ENCODE measurements at places on chromosomes 1 and 21.

GRCh38 chr1:88399690-88400089 is 284.4 kb upstream of the PKN2 start:
- DNase-seq: no peak

DNA sequence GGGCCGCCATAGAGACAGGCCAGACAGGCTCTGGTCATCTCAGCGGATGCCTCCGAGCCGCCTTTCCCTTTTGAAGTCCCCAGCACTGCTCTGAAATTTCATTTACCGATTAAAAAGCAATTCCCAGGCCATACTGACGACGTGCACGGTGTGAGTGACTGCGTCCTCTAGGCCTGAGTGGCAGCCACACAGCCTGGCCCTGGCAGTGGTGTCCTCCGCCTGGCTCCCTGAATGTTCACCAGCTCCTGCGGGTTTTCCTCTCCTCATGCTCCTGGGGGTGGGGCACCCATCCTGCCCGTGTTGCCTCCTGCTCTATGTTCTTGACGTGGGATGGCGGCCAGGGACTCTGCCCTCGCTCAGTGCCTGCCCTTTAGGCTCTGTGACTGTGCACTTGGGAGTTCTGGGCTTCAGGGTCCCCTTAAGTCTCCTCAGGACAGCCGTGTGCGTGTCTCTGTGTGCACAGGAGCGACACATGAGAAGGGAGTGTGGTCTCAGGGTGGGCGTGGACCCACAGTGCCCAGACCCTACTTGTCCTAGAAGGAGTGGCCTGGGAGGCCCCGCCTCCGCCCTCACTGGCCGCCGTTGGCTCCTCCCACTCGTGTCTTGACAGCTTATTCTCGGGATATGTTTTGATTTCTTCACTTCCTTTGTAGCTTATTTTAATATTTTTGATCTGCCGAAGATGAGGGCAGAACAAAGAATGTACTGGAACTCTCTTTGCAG is 3.6 kb downstream of the SKI start:
- DNase-seq: peak; percentile 76

DNA sequence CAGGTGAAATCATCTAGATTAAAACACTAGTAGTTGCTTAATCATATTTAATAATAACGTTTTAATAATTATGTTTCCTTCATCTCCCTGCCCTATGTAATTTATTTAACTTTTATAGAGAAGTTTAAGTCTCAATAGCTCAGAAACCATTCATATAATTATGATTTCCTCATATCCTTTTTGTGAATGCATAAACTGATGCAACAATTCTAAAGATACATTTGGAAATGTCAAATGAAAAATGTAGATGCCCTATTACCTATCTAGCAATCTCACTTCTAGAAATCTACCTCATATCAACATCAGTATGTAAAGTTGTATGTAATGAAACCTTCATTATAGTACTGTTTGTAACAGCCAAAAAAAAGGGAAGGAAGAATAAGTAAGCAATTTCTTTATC is 10.5 kb downstream of the DRAM2 start:
- DNase-seq: no peak

DNA sequence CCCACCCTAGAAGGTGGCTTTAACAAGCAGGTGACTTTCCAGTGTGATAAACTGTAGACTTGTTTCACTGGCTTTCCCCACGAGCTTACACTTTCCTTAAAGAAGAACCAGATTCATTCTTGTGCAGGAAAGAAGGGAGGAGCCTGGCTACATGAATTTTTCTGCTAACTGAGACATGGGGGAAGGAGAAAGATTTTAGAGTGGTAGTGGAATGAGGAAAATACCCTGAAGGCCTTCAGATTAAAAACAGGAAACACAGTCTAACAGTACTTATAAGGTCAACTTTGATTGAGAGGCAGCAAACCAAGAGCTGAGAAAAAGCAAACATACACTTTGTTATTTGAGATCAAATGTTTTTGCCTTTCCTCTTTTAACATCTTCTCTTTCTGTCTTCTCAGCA is 640.9 kb upstream of the PLXNA2 start:
- no peak for DNase-seq
